ENCODE measurements at places on chromosomes 7 and 10. TPM values are rescaled to one million over a fixed set of nuclear protein-coding genes. Genes with fewer than 3 reads are reported as not detected.

The BLNK gene
- not detected for total RNA-seq

DNA sequence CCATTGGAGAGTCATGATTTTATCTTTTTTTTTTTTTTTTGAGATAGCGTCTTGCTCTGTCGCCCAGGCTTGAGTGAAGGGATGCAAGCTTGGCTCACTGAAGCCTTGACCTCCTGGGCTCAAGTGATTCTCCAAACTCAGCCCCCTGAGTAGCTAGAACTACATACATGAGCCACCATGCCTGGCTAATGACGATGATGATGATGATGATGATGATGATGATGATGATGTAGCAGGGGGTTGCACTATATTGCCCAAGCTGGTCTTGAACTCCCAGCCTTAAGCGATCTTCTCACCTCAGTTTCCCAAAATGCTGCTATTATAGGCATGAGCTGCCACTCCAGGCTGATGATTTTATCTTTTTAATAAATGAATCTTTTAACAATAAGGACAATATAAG lies 13.9 kb upstream of the PLAC9 start:
- DNase-seq = no peak

The ITPRID1 gene
- not detected for total RNA-seq

The SYNPO2L gene
- not detected for total RNA-seq

DNA sequence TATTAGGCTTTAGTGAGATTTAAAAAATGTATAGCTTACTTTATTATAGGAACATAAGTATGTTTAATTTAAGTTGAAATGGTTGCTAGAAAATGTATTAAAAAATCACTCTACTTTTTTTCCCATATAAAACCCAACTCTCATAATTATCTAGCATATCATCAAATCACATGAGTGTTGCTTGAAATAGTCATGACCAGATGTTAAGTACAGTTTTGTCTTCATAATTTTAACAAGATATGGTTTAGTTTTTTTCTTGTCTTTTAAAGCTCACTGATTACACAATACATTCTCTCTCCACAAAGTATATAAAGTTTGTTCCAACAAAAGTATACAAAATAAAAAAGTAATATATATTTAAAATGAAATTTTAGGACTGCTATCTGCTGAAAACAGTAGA lies 82.8 kb downstream of the HGF start:
- DNase-seq = no peak

GRCh38 chr10:45380903-45381620 lies 7.0 kb downstream of the ALOX5 start:
- no peak for DNase-seq

GRCh38 chr10:24953675-24954074 lies 1.3 kb upstream of the PRTFDC1 start:
- no peak for DNase-seq

DNA sequence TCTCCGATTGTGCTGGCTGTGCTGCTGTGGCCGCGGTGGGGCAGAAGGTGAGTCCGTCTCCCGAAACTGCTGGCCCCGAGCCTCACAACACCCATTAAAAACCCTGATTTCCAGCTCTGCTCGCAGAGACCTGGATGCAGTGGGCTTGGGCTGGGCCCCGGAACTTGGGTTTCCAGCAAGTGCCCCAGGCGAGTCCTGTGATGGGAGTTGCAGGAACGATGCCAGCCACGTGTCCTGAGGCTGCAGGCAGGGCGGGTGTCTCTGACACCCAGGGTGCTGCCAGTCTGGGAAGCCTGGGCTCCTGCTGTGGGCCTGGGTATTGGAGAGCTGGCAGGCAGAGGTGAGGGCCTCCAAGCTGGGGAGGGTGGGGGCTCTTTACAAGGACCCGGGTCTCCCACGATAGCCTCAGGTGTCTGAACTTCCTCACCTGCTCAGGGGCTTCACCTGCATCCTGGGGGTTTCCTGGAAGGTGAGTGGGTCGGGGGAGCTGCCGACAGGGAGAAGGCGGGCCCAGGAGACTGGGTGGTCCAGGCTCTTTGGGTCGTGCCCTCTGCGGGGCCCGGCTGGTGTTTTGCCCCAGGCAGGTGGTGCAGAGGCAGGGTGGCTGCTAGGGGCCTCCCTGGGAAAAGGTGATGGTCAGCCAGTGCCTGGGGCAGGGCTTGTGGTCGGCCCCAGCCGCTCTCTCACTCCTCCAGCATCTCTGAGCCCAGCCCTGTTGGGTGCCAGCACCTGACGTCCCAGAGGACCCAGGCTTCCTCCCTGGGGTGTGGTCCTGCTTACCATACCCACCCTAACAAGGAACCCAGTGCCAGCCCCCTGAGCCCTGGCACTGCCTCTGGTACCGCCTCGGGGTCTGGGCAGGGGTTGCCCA lies 180.3 kb downstream of the DNAJB6 start:
- peak; percentile 4 for DNase-seq

The ASB4 gene
- total RNA-seq = not detected

DNA sequence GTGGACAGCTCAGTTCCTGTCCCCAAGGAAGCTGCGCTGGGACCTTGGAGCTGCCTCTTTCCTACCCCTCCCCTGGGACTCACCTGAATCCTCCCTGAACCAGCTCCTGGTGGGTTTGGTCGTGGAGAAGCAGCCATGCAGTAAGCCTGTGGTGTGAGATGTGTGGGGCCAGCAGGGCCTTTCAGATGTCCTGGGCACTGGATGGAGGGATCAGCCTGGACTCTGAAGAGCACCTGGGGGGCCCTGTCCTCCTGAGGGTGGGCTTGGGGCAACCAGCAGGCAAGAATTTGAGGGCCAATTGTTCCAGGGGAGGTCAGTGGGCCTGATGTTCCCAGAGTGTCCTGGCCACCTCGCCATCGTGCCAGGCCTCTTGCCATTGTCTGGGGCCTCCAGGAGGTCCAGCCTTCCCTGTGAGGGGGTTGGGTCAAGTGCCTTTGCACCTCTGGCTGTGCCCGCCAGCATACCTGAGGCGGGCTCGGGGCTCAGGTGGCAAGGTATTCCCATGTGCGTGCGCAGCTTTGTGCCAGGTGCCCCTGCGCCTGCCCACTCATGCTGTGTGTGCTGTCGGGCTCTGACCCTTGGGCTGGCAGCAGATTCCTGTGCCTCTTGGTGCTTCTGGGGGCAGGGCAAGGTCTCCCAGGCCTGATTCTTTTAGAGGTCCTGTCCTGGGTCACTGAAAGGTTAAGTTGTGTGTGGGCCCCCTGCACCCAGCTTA lies 7.3 kb downstream of the TRIM8 start:
- no peak for DNase-seq

DNA sequence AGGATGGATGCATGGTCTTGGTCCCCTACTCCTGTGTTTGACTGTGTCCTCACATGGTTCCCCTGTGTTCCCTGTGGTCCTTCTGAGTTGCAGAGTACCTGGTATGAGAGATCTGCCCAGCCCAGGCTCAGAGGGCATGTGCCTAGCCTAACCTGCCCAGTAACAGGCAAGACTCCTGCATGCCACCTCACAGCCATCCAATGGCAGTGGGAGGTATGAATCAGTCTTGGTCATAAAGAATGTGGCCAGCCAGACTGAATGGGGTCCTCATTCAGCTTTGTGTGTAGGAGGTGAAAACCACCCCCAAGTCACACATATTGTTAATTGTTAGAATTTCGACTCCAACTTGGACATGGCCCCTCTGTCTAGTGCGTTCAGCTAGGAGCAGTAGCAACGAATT lies 17.2 kb upstream of the GPR158 start:
- DNase-seq = no peak

The ANKRD1 gene
- total RNA-seq = not detected

The PTN gene
- not detected for total RNA-seq

GRCh38 chr7:46759711-46760480 lies 822.0 kb downstream of the TNS3 start:
- DNase-seq = no peak

DNA sequence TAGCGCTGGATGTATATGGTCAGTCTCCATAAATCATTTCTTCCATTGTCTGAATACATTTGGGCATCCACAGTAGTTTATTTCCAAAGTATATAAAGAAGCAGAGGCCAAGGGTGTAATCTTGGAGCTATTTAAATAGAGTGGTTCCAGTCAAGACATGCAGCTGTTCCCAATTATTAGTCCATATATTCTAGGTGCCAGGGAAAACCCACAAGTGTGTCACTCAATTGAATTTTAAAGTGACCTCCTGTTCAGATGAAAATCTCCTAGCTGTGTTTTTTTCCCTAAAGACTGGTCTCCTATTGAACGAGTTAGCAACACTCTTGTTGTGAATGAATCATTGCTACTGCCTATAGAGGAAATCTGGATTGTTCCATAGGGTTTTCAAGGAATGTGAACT lies 260.2 kb upstream of the BMPER start:
- no peak for DNase-seq

GRCh38 chr7:119219663-119220062 lies 995.2 kb downstream of the ANKRD7 start:
- DNase-seq = no peak

The ZPBP gene
- not detected for total RNA-seq

- no peak for DNase-seq
These were observed 233.9 kb downstream of the WDR37 start for GRCh38 chr10:1290071-1290471.

The ENTPD7 gene
- 3.3 TPM for total RNA-seq

DNA sequence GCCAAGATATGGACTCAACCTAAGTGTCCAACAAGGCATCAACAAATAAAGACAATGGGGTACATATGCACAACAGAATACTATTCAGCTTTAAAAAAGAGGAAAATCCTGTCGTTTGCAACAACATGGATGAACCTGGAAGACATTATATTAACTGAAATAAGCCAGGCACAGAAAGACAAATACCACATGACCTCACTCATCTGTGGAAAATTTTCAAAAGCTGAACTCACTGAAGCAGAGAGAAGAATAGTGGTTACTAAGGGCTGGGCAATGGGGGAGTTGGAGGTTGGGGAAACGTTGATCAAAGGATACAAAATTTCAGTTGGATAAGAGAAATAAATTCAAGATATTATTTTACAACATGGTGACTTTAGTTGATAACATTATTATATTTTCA lies 221.4 kb upstream of the PITRM1 start:
- no peak for DNase-seq

DNA sequence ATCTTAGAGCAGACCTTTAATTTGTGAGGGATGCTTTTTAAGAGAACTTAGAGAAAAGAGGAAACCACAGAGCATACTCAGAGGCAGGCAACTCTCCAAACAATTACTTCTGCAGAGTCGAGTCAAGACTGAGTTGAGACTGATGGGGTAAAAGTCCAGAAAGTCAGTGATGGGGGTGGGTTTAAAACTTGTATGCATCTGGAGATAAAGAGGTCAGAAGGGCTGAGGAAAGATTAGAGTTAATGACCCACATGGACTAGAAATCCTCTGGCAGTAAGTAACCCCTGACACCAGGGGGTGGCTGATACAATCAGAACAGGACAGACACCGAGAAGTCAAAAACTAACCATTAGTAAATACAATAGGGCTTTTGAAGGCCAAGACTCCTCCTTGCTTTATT lies 42.4 kb upstream of the SEPTIN7 start:
- DNase-seq = no peak

The UNCX gene
- not detected for total RNA-seq

GRCh38 chr10:122112021-122112616 lies 123.2 kb downstream of the TACC2 start:
- no peak for DNase-seq

DNA sequence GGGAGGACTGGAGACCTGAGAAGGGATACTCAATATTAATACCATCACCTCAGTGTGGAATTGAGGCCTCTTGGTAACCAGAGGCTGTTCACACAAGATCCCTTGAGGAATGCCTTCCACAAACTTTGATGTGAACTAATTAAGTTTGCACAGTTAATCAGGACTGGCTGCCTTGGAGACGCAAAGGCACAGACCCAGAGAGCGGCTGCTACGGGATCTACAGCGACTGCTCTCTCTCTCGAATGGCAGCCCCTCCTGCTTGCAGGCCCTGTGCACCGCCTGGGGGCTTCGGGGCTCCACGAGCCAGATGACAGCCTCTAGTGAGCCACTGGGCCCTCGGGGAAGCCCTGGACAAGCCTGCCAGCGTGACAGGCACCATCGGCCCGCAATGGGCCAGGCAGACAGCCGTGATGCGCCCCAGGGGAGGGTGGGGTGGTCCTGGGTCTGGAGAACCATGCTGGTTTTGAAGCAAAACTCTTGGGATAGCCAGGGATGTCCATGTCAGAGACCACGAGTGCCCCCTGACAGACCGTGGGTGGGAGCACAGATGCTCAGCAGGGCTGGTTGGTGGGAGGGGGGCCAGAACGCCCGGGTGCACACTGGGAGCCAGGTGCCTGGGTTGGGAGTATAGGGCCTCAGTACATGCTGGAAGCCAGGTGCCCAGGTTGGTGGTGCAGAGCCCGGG lies 195.6 kb downstream of the ELFN1 start:
- DNase-seq = no peak

DNA sequence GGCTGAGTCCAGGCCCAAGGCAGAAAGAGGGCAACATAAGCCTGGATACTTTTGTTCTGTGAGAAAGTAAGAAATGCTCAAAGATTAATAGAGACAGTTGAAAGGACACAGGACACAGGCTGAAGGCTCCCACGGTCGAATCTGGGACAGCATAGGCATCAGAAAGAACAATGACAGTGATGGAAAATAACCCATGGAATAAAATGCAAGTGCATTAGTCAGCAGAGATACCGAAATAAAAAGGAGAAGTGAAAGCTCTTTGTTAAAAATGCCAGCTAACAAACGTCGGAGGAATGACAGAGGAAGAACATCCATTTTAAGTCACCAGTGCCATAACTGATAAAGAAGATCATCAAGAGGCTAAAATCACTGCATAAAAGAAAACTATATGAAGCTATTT lies 19.6 kb upstream of the AGAP5 start:
- no peak for DNase-seq

DNA sequence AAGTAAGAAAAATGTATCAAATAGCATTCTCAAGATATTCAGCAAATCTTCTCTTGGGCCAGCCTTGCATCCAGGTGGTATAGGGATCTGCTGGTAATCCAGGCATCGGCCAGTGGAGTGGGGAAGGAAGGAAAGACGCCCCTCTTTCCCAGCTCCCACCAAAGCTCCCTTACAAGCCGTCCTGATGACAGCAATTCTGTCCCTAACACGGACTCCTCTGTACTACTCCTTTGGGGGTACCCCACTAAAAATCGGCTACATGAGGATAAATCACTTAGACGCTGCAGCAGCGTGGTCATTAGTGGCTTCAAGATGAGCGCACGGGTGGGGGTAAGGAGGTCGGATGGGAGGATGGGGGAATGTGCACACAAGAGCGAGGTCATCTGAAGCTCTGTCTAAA lies 24.7 kb upstream of the NUB1 start:
- DNase-seq = no peak

The VENTX gene
- total RNA-seq = 0.12 TPM

- no peak for DNase-seq
These were observed 22.4 kb downstream of the ADGRA1 start for GRCh38 chr10:133110133-133110532.

DNA sequence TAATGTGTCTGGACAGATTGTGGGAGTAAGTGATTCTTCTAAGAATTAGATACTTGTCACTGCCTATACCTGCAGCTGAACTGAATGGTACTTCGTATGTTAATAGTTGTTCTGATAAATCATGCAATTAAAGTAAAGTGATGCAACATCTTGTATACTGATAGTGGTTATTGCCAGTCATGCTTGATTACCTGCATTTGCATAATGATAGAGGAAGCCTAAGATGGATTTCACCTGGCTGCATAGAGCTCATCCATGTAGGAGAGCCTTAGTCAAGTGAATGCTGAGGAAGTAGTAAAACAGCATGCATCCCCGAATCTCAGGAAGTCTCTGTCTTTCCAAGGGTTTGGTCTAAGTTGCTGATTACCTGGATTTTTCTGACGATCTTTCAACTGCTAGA lies 64.2 kb upstream of the CAPZA2 start:
- DNase-seq = no peak

- DNase-seq = no peak
These were observed 599.6 kb downstream of the INHBA start for GRCh38 chr7:41103331-41103730.
